AG10803 (cell line): ENCODE measurements at places on chromosomes 5 and 9.
A peak's percentile ranks its signal among the peaks of the same experiment; 100 is the strongest.

DNA sequence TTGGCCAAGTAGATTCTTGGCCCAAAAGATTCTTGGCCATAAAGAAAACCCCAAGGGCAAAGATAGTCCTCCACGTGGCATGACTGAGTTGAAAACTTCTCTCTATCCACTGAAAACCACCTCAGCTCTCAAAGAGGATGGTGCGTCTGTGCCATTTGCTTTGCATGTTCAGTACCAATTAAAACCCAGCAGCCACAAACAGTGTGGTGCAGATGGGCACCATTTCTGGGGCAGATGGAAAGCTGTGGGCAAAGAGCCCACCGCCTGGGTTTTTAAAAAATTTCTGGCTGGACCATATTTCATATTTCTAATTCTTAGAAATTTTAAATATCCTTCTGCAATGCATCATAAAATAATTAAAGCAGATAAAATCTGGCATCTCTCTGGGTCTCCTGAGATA, 84.5 kb upstream of the PUM3 start:
- DNase-seq: no peak

GRCh38 chr9:130399768-130400167, 45.0 kb upstream of the ASS1 start:
- no peak for DNase-seq

GRCh38 chr9:137319011-137319738, 17.1 kb upstream of the NRARP start:
- DNase-seq: no peak

GRCh38 chr9:7058473-7058872, 300.7 kb downstream of the KDM4C start:
- DNase-seq: peak; percentile 33

DNA sequence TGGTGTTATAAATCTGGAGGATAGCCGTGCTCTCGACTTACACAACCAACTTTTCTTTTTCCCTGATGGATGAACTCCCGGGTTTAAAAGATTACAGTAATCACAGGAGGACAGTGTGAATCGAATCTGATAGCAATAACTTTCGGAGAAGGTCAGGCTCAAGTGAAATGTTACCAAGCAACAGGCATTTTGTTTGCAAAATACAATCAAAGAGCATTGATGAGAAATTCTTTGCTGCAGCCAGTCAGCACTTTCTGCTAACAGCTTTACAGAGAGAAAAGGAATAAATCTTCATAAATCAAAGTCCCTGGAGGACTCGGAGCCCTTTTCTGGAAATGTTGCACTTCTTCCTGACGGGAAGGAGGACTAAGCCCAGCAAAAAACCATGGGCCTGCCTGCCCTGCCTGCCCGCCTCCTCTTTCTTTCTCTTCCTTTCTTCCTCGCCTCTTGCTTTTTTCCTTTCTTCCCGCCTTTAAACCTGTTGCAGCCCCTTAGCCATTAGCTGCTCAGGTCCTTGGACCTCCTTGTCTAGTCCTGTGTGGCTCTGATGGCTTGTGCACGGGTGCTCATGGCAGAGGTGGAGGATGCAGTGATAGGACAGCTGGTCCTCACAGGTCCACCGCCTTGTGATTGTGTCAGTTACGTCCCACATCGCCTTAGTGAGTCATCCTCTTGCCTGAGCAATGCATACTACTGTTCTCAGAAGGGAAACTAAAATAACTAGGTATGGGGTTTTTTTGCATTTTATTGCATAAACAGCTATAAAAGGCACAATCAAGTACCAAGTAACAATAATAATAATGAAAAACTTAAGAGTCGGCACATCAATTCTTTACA, 6.2 kb downstream of the DMRT3 start:
- no peak for DNase-seq

GRCh38 chr9:135302329-135303279, 177.0 kb upstream of the PPP1R26 start:
- no peak for DNase-seq

DNA sequence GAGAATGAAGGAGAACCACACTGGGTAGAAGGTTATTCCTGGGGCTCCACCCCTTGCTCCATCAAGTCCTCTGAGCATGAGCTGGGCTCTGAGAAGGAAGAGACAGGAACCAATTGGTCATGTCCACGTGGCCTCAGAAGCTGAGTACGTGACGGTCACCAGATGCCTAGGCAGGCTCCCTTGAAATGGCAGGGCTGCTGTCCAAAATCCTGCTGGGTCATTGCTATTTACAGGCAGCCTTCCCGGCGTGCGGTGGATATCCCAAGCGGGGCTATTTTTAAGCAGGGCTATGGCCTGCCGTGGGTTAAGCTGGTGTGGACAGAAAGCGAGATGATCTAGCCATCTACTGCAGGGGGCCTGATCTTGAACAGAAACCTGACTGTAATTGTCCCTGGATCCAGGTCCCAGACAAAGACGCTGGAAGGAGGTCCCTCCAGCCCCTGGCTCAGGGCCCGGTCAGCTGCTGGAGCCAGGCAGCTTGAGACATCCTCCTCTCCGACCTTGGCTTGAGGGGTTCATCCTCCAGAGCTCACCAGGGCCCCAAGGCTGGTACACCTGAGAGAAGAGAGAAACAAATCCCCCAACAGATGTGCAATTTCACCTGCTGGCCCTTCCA, 550 bp upstream of the CKMT2 start:
- peak; percentile 59 for DNase-seq

- no peak for DNase-seq
Measured at GRCh38 chr5:90519081-90519480, 10.3 kb downstream of the LYSMD3 start.

GRCh38 chr5:132238169-132238744, 10.6 kb upstream of the P4HA2 start:
- peak; percentile 63 for DNase-seq

DNA sequence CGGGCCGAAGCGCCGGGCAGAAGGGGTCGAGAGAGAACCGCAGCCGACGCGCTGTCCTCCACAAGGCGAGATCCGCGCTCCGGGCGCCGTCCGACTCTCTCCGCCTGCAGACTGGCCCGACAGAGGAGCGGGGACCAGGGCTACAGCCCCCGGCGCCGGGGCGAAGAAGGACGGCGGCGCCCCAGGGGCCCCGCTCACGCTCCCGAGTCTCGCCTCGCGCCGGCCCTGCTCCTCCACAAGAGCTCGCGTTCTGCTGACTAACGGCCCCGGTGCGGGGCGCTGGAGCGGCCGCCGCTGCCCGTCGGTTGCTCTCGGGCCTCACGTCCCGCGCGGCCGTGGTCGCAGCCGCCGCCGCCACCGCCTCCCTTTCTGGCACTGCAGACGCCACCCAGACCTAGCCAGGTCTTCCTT, 338 bp downstream of the ABHD17B start:
- no peak for DNase-seq

GRCh38 chr9:68705531-68706362, 707 bp downstream of the PIP5K1B start:
- no peak for DNase-seq

DNA sequence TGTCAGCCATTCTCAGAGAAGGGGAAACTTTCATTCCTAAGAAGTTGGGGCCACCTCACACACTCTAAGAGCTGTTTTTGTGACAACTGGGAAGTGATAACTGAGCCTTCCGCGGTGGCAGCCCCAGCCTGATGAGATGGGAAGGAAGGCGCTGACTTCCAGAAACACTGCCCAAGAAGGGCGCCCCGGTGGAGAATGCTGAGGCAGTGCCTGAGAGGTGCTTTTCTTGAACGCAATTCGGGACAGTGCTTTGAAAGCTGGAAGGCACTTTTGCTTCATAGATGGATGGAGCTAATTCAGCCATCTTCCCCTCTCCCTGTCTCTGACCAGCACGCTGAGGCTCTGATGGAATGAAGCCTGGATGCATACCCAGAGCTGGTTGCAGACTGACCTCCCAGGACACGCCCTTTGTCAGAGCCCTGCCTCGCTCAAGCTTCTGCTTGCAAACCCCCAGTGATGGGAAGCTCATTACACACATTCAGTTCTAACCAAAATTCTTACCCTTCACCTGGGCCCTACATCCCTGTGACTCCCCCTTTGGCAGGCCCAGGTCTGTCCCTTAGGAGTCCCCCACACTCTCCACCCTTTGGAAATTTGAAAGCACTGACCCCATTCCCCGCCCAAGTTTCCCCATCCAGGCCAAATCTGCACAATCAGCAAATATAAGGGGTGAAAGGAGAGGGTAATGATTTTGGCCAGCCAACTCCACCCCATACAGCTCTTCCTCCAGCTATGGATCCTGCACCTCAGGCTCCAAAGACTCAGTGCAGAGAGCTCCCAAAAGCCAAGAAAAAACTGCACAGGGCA, 66.6 kb upstream of the SLC25A51 start:
- DNase-seq: no peak

GRCh38 chr9:89879276-89879675, 274.5 kb downstream of the GADD45G start:
- no peak for DNase-seq

DNA sequence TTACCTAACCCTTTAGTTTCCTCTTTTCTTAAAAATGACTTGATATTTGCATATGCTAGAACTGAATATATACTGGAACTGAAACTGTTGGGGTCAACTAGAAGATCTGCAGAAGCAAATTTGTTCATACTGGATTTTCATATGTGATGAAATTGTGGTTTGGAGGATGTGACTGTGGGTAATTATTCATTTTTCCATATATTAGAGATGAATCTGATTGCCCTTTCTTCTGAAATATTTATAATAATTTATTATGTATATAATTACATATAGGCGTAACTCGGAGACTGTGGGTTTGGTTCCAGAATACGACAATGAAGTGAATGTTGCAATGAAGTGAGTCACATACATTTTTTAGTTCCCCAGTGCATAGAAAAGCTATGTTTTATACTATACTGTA, 149.1 kb downstream of the ATP10B start:
- no peak for DNase-seq

DNA sequence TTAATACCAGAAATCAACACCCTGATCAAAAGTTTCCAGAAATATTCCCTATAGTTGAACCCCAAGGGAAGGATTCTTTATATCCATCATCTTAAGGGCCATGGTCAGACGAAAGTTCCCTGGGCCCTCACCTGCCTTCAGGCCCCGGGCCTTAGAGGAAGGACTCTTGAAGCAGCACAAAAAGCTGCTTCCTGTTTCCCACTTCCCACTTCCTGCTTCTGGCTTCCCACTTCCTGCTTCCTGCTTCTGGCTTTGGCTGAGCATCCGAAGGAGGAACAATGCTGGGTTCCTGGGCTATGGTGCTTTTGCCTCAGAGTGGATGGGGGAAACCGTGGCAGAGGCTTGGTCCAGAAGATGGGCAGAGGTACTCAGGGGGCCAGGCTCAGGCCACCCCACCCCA, 25.8 kb upstream of the DAP start:
- no peak for DNase-seq

- DNase-seq: no peak
Measured at GRCh38 chr9:88757406-88758010, 222.5 kb downstream of the NXNL2 start.
